Keratinocyte (primary cell): ENCODE measurements at places on chromosomes 2 and 18. TPM values are rescaled to one million over a fixed set of nuclear protein-coding genes. Genes with fewer than 3 reads are reported as not detected.

SERPINB12 gene
- 0.05 to 0.21 TPM (median 0.10 TPM) in 3 replicates for polyA plus RNA-seq

KATNAL2 gene
- polyA plus RNA-seq = 0.66 to 1.4 TPM (median 1.1 TPM) in 3 replicates

CRYGD gene
- polyA plus RNA-seq = not detected in 3 replicates

LYG2 gene
- polyA plus RNA-seq = 0.14 to 0.24 TPM in 2 of 3 replicates, not detected in the other

- DNase-seq = no peak
These were observed 2.6 kb downstream of the FARSB start for GRCh38 chr2:222653280-222653679.

GRCh38 chr2:13260402-13260801 lies 543.7 kb downstream of the TRIB2 start:
- no peak for DNase-seq

GRCh38 chr2:170122883-170123547 lies 54.9 kb upstream of the MYO3B start:
- DNase-seq = peak; percentile 97

- no peak for DNase-seq
These were observed 44.0 kb downstream of the ITGB6 start for GRCh38 chr2:160156100-160156499.

DNA sequence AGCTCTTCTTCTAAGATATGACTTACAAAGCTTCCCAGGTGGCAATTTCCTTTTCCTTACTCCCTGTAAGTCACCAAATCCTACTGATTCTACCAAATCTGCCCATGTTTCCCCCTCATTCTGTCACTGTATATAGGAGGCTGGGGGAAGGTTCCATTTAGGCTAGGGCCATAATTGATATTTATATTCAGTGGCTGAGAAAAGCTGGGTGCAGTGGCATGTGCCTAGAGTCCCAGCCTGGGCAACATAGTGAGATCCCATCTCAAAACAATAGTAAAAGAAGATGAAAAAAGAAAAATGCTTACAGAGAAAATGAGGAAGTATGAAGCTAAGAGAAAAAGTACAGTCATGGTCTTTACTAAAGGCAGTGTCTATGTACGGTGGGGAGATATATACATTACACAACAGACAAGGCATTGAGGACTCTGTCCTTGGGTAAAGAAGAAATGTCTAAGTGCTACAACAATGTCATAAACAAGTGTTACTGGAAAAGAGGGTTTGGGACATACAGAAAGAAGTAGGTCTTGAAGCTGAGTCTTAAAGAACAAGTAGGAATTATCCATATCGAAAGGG lies 4.8 kb downstream of the CWC22 start:
- DNase-seq = no peak

DNA sequence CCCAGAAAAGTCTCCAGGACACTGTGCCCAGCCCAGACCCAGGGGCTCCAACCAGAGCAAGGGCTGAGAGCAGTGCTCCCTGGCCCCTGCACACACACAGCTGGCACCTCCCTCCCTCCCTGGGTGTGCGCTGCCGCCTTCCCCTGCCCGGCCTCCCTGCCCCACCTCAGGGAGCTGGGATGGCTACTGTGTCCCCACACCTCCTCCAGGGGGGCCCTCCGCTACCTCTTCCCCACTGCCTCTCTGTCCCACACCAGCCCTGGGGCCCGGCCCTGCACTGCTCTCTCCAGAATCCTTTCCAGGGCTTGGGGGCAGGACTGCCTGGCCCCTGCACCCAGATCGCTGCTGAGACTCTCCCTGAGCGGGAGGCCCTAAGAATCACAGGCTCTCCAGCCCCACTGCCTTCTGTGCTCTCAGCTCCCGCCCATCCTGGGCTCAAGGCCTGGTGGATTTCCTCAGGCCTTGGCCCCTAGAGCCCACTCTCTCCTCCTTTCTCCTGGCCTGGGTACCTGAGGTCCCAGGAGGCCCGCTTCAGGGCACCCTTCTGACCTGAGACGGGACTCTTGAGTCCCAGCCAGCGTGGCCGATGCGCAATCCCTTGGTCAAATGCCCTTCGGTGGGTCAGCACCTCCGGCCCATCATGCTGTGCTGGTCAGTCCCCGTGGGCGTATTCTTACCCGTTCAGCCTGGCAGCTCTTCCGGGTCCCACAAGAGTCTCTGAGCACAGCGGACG lies 276.8 kb upstream of the HDAC4 start:
- no peak for DNase-seq

DNA sequence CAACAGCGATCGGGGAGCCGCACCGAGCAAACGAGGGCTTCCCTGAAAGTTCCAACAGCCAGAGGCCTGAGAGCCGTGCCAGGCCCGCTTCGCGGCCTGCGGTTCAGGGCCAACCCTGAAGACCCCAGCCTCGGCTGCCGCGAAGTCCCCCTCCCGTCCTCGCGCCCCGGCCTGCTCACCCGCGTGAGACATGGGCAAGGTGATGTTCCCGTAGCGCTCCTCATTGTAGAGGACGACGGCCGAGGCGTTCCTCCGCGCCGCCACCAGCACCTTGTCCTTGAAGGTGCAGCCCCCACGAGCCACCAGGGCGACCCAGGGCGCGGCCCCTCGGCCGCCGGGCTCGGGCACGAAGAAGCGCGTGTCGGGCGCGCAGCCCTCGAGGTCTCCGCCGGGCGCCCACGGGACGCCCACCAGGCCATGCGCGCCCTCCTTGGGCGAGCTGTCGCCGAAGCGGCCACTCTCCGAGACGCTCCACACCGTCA lies 510 bp downstream of the RNF149 start:
- no peak for DNase-seq

- DNase-seq = no peak
These were observed 359.9 kb upstream of the SLC14A2 start for GRCh38 chr18:45255197-45255890.

DNA sequence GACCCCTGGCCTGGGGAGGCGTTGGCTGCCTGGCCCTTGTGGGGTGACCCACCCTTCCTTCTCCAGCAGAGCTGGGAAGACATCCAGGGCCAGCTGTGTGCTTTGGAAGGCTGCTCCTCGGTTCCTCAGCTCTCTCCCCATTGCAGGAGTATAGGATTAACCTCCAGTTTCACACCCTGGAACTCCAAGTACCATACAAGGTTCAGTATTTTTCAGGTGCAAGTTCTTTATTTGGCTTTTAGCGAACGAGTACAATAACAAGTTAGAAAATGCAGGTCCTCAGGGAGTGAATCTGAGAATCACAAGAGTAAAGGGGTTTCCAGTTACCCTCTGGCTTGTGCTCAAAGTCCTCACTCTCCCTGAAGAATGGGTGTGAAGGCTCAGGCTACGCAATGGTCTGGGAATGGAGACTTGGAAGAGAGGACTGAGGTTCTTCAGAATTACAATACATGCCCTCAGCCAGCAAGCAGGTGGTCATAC lies 101.2 kb downstream of the APOB start:
- no peak for DNase-seq

GRCh38 chr2:196128749-196129148 lies 42.6 kb downstream of the STK17B start:
- no peak for DNase-seq

DNA sequence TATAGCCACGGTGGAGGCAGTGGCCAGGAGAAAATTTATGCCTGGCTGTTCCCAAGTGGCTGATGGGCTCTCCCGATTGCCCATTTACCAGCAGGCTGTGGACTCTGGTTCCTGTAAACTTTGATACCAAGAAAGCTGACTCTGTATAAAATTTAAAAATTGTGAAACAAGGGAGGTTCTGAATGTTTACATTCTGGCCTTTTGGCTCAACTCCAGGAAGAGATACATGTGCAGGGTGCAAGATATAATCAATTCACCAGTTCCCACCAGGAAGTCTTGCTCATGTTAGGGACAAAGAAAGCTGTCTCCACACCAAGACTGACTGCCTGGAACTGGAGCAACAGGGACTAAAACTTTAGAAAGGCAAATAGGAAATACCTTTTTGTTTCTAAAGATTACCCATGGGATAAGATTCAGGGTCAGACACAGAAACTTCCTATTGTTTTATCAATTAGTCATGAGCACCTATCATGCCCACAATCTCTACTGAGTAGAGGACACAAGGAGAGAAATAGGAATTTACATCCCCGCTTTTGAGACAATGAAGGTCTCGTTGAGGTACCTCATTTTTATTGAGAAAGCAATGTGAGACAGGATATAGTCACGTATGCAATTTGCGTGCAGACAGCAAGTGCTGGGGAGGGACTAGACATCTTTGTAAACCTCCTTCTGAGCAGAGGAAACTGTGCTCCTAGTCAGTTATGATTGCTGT lies 123.5 kb downstream of the LIPG start:
- no peak for DNase-seq

DNA sequence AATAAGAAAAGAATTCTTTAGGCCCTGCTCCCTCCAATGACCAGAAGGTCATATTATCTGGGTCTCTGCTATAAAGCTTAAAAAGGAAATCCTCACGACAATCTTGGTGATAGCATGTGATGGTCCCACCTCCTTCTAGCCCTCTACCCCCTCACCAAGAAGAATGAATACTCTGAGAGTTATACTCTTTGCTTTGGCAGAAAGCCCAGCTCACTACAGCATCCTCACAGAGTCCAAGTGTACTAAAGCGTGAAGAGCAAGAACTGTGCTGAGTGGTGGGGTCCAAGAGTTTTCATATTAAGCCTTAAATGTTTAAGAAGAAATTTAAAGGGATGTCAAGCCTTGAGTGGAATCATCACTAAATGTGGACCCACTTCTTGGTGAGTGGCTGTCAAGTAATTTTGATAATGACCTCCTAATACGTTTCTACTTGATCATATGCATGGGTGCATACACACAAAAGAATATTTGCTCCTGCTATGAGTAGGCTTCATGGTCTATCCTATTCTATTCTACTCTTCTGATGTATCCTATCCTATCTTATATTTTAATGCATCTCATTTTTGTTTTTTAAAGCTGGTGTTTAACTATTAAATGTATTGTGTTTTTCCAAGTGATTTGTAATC lies 16.5 kb upstream of the SERPINB7 start:
- DNase-seq = no peak
